ENCODE measurements at places on chromosomes 6 and 20.
A peak's percentile ranks its signal among the peaks of the same experiment; 100 is the strongest.

GRCh38 chr6:13295576-13295975 lies 32.8 kb downstream of the TBC1D7 start:
- DNase-seq = no peak

- no peak for DNase-seq
Observed at GRCh38 chr6:21856844-21857243, 263.3 kb downstream of the SOX4 start.

DNA sequence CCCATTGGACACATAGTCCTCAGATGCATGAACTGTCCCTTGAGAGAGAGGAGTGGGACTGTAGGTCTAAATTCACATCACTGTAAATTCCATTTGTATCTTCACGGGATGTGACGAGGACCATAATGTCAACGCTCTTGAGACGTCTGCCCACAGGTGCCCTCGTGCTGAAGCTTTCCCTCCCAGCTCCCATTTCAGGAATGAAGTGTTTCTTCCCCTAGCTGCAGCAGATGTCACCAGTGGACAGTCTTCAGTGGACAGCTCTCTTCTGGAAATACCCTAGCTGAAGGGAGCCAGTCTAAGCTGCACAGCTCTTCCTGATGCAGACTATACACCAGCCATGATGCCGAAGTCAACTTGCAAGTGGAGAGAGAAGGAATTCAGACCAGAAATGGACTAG lies 217.4 kb upstream of the ECI2 start:
- no peak for DNase-seq

DNA sequence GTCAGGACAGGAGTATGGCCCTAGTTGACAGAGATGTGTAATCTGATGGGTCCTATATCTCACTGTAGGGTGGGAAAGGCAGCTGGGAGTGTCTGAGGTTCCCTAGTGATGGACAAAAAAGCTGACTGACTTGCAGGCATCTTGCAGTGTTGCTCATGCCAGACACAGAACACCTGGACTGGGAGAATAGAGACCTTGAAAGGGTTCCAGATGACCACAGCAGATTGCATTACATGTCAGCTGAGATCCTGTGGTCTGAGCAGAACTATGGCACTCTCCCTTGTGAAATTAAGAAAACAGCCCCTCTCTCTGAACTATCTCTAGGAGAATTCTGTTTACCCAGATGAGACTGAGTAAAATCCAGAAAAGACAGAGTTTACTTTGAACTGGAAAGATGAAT lies 212.6 kb upstream of the MAN1A1 start:
- DNase-seq = no peak

DNA sequence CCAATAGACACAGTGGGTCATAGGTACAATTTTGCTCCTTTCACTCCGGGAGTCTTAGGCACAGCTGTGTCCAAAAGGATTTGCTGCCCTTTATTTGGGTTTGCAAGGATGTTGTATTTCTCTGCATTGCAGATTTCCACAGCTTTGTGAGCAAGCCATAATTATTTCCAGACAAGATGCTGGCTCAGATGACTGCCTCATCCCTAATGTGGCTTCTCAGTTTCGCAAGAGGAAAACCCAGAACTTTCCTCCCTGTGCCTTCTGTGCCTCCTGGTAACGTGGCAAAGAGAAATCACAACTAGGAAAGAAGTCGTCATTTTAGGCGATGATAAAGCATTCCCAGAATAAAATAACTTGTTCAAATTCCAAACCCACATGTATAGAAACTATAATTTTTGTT lies 33.7 kb downstream of the FAM50B start:
- DNase-seq = no peak

DNA sequence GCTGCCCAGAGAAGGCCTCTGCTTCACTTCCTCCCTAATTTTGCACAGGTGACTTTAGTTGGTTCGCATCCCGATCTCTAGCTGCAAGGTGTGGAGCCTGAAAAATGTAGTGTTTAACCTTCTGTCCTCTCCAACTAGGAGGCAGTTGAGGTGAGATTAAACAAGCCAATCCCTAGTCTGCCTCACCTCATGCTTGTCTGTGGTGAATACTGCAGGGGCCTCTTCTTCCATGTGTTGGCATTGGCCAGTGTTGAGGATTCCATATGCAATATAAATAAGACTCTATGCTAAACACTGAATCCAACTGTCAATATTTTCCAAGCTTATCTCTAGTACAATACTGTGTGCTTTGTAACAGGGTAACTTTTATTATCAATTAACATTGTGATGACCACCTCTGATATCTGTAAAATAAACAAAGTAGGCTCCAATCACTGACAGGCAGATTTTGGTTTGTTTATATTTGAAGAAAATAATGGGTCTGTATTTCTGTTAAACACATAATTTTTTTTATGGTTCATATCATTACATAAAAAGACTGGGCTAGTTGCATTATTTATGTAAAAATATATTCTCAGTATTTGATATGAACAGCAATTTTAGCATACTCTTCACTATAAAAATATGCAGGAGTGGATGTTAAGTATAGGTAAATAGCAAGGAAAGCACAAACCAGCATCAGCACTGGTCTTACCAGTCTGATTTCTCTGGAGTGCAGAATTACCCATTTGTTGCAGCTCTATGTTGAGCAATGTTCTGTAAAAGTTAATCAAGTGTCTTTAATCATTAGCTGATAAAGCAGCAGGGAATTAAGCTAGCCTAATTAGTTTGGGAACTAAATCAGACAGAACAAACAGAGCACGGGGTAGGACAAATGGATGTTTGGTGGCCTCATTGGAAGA lies 74.0 kb downstream of the ANKRD6 start:
- DNase-seq = no peak

GRCh38 chr20:63735859-63736718 lies at the start of gene LIME1:
LIME1 (plus strand) TSS chr20:63736664; CDS start chr20:63737550, 886 bp downstream.
- DNase-seq = no peak

DNA sequence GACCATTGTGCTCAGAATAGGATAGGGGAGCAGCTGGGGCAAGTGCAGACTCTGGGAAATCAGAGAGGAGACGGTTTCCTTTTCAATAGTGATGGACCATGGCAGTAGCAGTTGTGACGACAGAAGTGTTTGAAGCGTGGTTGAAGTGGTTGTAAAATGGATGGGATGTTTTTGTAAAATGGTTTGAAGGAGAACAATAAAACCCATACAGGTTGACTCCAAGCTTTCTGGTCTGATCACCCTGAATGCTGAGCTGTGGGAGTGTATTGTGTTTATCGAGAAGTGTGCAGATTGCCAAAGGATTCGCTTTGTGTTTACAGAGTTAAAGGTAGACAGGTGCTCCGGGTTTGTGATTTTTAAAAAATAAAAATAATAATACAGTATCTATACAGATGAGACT lies 255.2 kb upstream of the SULF2 start:
- DNase-seq = no peak

DNA sequence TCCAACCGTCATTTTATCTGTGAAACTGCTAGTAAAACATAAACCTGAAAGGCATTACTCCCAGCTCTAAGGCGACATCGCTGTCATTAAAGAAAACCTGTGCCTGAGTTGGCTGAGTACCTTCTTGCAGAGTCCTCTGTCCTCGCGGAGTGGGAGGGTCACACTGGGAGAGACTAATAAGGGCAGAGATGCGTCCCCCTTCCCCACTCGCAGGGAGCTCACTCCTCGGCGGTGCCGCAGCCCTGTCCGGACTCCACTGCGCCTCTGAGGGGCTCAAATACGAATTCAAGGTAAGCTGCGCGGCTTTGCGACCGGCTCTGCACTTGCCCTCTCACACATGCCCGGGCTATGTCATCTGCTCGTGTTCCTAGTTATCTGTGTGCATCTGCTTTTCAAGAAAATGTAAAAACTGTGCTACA lies at the start of gene COL19A1:
COL19A1 (plus strand) TSS at position 206 of the 419 bp plus-strand sequence. CDS start 13,012 bp downstream, outside the sequence.
- peak; percentile 58 for DNase-seq
